GOT3 (cell line): ENCODE measurements at places on chromosomes 11 and 22.

GRCh38 chr22:48310740-48311139, 1516.9 kb downstream of the BRD1 start:
- DNase-seq = no peak

DNA sequence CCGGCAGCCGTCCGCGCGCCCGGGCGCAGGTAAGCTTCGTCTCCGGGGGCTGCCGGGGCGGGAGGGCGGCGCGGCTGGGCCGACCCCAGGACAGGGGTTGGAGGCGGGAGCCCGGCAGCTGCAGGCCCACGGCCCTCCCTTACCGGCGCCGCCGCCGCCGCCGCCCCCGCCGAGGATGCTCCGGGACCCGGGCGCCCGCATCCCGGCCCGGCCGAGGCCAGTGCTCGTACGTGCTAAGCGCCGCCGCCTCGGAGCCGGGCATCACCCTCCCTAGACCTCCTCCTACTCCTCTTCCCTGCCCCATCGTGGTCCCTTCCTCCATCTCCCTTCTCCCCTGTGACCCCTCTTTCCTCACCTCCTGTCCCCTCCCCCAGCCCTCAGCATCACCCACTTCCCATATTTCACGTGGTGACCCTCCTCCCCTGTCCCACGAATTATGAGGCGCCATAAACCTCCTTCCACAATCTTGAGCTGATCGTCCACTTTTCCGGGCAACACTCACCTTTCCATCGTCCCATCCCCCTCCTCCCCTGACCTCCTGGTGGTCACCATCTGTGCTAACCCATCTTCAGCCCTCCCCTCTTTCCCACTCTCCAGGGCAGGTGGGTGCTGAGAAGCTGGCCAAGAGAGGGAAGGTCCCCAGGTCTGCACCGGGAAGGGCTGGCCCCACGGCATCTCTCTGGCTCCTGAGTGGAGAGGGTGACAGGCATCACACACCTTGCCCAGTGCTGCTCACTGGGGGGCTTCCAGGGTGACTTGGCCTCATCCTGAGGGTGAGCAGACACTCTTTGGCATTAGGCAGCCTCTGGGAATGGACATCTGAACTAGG, 612 bp downstream of the ASPHD2 start:
- DNase-seq = no peak

DNA sequence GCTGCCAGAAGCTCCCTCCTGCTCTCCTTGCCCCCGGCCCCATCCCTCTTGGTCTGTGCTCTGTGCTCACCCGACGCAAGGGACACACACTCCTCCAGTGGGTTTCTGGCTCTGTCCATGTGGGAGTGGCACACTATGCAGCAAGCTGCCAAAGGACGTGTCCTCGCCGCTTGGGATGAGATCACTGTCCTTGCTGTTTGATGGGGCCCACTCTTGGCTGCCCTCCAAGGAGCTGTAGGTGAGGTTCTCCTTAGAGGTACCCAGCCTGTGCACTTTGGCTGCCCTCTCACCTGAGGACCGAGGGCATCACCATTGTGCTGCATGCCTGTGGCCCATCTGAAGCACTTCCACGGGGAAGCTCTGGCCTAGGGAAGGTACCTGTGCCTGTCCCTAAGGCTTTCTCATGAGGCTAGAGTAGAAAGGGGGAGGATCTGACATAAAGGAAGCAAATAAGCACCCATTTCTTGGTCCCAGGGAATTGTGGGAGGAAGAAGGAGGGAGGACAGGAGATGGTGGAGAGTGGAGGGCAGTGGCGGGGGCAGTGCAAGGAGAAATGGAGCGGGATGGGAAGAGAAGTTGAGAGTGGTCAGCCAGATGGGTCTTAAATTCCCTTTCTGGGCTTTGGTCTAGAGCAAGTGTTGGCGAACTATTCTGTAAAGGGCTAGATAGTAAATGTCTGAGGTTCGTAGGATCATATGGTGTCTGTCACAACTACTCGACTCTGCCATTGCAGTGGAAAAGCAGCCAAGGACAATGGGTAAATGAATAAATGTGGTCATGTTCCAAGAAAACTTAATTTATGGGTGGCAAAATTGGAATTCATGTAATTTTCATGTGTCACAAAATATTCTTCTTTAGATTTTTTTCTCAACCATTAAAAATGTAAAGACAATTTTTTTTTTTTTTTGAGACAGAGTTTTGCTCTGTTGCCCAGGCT, 47.0 kb upstream of the AMPD3 start:
- no peak for DNase-seq

DNA sequence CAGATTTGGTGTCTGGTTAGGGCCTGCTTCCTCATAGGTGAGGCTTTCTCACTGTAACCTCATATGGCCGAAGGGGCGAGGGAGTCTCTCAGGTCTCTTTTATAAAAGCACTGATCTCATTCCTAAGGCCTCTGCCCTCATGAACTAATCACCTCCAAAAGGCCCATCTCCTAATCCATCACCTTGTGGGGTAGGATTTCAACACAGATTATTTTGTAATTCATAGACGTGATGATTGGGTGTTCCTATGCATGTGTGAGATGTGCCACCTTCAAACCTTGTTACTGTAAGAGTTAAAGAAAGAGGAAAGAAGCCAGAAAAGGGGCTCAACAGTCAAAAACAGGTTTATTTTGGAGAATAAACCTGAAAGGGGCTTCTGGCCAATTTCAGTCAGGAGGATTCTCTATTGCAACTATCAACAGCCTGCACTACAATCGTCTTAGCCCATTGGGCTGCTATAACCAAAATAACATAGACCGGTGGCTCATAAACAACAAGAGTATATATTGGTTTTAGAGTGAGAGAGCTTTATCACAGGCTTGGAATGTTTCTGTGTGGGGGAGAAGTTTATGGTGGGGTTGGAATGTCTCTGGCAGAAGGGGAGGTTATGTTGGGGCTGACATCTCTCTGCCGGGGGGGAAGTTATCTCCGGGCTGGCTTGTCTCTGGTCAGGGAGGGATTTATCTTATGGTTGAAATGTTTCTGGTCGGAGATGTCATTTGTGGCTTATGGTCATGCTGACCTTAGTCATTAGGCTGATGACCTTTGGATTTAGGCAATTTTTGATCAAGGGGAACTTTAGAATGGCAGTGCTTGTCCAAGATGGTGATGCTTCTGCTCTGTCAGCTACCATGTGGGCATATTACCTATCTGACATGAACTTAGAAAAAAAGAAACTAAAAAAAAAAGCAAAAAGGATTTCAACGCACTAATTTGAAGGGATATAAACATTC, 35.1 kb downstream of the CSF2RB start:
- DNase-seq = no peak

DNA sequence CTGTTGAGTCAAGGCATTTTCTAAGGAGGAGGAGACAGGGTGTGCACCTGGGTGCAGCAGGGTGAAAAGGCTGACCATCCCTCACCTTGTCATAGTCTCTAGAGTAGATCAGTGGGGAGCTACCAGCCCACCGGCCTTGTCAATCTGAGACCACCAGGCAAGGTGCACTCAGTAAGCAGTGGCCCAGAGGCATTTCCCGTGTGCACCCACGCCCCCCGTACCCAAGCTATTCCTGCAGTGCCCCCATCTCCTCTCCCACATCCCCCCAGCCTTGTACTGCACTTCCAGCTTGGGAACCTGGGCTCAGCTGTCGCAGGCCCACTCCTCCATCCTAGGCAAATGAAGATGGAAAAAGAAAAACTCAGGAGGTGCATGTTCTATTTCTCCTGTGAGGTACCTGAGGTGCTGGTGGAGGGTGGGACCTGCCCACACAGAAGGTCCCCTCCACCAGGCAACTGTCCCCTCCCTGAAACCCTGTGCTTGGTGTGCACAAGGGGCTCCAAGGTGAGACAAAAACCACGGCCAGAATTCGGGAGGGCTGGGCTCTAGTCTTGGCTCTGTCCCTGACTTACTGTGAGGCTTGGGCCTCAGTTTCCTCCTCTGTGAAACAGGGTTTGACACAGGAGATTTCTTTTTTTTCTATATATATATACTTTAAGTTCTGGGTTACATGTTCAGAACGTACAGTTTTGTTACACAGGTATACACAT, 8.4 kb downstream of the P2RY2 start:
- DNase-seq = no peak

- no peak for DNase-seq
These were observed 525 bp downstream of the MAPK8IP2 start for GRCh38 chr22:50600967-50601668.

- no peak for DNase-seq
These were observed 379.8 kb downstream of the BRD1 start for GRCh38 chr22:49447837-49448236.

DNA sequence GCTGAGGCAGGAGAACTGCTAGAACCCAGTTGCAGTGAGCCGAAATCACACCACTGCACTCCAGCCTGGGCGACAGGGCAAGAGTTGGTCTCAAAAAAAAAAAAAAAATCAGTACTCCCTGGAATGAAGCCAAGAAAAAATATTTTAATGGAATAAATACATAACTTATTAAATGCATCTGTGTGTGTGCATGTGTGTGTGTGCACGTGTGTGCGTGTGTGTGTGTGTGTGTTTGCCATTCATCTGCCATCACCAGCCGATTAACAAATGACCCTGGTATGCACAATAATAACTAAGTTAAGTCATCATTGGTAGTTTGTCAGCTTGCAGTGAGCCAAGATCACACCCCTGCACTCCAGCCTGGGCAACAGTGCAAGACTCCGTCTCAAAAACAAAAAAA, 35.0 kb upstream of the SCGB1A1 start:
- no peak for DNase-seq

GRCh38 chr11:69509846-69510390, 28.5 kb downstream of the LINC01488 start:
- no peak for DNase-seq

DNA sequence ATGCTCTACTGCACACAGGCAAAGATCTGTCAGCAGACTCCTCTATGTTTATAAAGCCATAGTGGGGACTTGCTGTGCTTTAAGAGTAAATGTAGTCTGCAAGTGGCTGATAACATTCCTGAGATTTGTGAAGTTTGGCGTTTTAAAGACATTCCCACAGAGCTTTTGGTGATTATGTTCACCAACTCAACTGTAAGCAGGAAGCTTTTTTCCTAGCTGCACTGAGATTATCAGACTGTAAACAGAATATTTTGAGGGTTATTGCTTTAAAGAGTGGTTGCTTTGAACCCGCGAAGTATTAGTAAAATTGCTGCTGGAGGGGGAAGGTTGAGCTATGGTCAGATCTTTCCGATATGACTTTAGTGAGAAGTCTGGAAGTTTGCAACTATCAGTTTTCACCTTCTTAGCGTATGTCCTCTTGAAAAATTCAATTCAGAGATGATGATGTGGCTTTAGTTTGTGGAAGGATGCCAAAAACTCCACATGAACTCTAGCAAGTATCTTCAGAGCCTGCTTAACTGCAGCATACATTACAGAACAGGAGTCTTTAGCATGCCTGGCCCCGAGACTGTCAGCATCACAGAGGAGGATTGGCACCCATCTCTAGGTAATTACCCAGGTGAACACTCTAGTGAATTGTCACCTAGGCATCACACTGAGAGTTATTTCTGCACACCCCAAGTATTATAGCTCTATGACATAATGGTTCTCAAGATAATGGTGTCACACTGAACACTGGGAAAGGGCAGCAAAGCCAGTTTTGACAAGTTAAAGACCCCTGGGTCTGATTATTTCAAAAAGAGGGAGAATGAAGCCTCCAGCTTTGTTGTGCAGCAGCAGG, 89.9 kb downstream of the MTNR1B start:
- DNase-seq = no peak

DNA sequence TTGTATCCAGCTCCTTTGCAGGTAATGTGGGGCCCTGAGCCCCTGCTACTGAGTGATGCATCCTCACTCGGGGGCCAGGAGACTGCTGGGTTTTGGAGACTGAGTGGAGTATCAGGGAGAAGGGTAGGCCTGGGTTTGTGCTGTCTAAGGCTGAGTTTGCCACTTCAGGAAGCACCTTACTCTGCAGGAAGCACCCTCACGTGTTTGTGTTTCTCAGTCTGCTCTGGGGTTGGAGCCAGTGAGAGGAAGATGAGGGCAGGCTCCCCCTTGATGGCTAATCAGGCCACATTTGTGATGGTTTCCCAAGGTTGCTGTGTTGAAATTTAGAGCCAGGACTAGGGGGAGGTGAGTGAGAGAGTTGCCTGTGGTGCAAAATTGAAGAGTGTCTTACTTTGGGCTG, 13.7 kb upstream of the THY1 start:
- DNase-seq = no peak

GRCh38 chr22:37228106-37229011, 15.7 kb downstream of the RAC2 start:
- no peak for DNase-seq

GRCh38 chr11:77959434-77959833, 35.0 kb downstream of the INTS4 start:
- no peak for DNase-seq

DNA sequence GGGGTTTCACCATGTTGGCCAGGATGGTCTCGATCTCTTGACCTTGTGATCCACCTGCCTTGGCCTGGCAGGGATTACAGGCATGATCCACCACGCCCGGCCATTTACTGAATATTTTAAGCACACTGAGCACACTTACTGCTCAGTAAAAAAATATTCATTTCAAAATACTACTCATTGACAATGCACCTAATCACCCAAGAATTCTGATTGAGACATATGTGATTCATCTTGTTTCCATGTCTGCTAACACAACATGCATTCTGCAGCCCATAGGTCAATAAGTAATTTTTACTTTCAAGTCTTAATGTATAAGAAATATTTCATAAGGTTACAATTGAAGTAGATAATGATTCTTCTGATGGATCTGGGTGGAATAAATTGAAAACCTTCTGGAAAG, 4.2 kb upstream of the OR52J3 start:
- no peak for DNase-seq

DNA sequence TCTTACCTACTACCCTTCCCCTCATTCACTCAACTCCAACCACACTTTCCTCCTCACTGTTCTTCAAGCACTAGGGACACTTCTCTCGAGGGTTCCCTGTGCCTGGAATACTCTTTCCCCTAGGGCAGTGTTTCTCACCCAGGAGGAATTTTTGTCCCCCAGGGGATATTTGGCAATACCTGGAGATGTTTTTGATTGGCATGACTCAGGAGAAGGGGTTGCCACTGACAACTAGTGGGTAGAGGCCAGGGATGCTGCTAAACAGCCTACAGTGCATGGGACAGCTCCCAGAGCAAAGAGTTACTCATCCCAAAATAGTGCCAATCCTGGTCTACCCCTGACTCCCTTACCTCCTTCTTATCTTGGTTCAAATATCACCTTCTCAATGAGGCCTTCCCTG, 40.0 kb downstream of the BTG4 start:
- no peak for DNase-seq

- no peak for DNase-seq
These were observed 1.9 kb upstream of the BCL9L start for GRCh38 chr11:118927554-118928100.

- no peak for DNase-seq
These were observed 115.2 kb upstream of the PITPNB start for GRCh38 chr22:28034145-28034759.

- DNase-seq = no peak
These were observed 5.5 kb downstream of the OPCML start for GRCh38 chr11:133526790-133527189.

GRCh38 chr11:79333355-79333754, 107.5 kb downstream of the TENM4 start:
- no peak for DNase-seq
